ENCODE measurements at places on chromosomes 5 and 9.

DNA sequence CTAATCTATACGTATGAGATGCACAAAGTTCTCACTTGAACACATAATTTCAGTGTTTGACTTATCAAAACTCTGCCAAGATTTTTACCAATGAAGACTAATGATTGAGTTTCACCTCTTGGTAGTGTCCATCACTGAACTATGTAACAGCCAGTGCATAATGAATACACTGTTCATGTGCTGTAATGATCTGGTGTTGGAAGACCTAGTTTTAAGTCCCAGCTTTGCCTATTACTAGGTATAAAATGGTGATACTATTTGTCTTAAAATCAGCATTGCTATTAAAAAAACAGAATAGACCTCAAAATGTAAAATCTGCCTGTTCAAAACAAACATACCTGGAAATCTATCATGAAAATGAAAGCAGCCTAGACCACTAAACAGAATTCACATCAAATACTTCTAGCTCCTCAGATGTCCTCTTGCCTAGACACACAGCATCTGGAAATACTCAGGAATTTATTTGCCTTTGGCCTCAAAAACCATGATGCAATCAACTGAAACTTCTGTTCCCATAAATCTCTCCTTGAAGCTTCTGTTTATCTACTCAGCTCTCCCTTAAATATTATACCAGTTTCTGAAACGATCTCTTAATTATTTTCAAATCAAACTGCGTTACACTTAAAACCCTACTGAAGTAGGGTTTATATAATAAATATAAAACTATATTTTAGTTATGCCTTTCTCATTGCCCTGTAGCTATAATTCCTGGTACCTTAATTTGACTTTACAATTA is 38.1 kb downstream of the MRPS27 start:
- DNase-seq, result no peak

DNA sequence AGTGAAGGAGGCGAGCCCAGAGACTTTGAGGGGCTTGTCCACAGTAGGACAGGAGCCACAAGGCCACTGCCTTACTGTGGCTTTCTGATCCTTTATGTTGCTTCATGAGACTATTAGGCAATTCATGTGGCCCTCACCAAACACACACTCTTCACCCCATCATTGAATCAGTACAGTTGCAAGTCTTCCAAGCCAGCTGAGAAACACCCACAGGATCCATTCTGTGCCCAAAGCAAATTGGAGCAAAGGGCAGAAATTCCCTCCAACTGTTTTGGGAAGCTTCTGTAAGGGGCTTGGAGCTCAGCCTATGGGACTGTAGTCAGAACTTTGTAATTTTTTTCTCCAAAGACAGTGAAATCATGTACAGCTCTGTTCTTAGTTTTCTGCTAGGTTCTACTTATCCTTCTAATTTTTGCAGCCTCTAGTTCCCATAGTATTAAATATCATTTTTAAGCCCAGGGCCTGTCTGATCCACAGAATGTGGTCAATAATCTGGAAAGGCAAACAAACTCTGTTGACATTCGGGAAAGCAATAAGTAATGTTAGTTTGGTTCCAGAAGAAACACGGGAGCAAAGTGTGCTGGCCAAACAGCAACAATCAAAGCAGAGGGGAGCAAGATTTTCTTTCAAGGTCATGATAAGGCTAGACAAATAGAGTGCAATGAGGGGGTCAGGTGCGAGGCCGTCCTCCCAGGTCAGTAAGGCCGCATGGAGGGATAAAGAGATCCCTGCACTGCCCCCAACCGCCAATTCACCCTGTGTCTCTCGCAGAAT is 47.0 kb downstream of the UBE2QL1 start:
- no peak for DNase-seq

DNA sequence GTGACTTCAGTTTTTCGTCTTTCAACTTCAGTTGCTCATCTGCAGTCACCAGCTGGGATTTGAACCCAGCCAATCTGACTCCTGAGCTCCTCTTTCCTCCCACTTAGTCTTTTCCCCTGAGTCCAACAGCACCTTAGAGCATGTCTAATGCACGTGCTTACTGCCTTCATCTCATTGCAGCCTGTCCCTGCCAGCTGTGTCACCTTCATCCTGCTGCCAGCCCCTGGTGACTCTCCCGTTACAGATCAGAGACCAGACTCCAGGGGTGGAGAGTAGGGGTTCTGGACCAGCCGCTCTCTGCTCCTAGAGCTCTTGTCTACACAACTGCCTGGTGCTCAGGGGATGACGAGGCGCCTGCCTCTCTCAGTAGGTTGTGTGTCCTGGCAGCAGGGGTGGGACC is 132.9 kb upstream of the LMX1B start:
- DNase-seq, result no peak

GRCh38 chr5:60597572-60598320 is 102.2 kb downstream of the DEPDC1B start:
- DNase-seq, result no peak
